Skeletal muscle cell (primary cell): ENCODE measurements at places on chromosomes 13 and 19.

- no peak for DNase-seq
These were observed 4.9 kb upstream of the PDE4C start for GRCh38 chr19:18230941-18231734.

DNA sequence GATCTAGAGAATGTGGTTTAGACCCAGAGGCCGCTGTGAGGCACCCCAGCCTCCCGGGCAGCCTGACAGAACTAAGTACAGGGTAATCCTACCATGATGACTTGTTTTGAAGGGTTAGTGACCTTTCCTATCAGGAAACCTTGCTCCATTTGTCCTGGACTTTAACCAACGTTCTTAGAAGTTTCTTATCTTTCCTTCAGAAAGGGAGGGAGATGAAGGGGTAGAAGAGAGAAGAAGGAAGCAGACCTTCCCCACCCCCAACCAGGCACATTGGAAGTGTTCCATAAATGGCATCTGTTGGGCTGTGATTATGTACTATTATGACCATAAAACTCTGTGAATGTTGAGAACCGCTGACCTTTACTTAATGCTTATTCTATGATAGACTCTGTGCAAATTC, 184.2 kb downstream of the OXGR1 start:
- DNase-seq: no peak

GRCh38 chr19:9847087-9847671, 12.1 kb downstream of the PIN1 start:
- peak; percentile 77 for DNase-seq

DNA sequence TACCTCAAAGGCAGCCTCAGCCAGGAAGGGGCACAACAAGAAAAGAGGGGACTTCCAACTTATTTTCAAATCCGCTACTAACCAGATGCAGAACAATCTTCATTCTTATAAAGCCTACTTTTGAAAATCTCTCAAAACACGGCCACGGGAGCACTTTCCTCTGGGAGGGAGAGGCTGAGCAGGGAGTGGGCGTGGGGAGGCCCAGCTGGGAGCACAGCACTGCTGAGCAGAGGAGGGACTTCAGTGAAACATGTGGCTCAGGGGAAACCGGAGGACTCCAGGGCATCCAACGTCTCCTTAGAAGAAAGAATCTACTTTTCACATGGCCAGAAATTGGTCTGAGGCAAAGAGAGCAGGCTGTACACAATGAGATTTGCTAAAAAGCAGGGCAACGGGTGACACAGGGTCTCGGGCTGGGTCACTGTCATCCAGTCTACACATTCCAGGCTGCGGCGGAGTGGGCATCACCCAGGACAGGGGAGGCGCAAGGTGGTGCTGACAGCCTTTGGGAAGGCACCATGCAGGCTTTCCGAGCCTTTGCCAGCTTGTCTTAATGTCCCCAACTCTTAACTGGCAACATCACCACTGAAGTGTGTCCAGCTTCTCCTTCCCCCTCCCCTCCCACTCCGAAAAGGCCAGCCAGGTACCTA, 117.1 kb downstream of the STK24 start:
- no peak for DNase-seq

GRCh38 chr13:27765650-27766049, 26.6 kb upstream of the GSX1 start:
- DNase-seq: no peak

- DNase-seq: no peak
These were observed 23.5 kb downstream of the COL5A3 start for GRCh38 chr19:9986787-9987281.

- peak; percentile 63 for DNase-seq
These were observed 20.7 kb downstream of the MIPEP start for GRCh38 chr13:23868521-23868920.

- no peak for DNase-seq
These were observed 71.4 kb downstream of the FREM2 start for GRCh38 chr13:38758277-38758676.

DNA sequence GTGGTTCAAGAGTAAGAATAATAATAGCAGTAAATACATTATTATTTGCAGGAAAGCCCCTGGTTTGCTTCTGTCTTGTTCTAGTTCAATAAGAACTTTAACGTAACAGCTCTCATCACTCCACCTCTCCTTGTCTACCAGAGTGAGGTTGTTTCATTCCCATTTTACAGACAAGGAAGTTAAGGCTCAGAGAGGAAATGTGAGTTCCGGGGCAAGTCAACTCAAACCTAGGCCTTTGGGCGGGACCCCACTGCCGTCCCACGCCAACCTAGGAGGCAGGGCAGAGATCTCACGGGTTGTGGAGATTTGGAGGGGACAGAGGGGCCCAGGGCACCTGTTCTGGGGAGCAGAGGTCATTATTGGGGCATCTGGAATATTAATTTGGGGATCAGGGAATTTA, 1.5 kb downstream of the MAP4K1 start:
- DNase-seq: no peak

DNA sequence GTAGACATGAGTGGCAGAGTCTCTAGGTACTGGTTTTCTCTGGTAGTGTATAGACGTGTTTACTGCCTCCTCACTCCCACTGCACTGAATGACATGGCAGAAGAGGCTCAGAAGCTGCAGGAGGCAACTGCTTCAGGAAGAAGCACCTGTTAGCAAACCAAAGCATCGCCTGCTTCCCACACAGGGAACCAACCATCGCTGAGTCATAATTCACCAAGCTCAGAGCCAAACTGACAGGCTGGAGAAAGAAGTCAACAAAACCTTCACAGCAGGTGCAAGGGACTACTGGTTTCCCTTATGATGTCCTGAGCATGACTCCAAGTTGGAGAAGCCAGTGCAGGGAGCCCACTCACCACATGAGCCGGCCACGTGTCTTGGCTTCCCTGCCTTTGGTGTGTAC, 69.8 kb downstream of the KCTD12 start:
- DNase-seq: no peak

GRCh38 chr13:108350579-108350978, 81.1 kb downstream of the TNFSF13B start:
- DNase-seq: no peak

DNA sequence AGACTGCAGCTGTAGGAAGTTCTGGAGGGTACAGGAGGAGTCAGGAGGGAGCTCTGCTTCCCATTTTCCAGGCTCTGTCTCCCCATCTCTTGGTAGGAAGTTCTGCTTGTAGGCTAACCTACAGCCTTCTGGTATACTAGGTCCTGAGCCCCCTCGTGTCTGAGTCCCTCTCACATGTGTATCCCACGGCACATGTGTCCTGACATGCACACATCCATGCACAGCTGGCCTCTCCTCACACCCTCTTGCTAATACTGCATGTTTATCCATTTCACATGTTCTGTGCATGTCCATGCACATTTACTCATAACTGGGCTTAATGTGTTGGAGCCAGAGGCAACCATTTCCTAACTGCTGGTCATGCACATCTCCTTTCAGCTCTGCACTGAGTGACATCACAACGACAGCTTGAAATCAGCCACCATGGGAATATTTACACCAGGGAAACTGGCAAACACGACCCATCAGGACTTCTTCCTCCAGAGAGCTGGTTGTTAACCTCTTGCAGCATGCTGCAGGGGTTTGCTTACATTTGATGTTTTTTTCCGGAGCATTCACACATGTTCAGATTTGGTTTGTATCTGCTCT, 3.0 kb downstream of the CD209 start:
- DNase-seq: no peak

GRCh38 chr19:2290441-2291184, 8.6 kb upstream of the PEAK3 start:
- no peak for DNase-seq

DNA sequence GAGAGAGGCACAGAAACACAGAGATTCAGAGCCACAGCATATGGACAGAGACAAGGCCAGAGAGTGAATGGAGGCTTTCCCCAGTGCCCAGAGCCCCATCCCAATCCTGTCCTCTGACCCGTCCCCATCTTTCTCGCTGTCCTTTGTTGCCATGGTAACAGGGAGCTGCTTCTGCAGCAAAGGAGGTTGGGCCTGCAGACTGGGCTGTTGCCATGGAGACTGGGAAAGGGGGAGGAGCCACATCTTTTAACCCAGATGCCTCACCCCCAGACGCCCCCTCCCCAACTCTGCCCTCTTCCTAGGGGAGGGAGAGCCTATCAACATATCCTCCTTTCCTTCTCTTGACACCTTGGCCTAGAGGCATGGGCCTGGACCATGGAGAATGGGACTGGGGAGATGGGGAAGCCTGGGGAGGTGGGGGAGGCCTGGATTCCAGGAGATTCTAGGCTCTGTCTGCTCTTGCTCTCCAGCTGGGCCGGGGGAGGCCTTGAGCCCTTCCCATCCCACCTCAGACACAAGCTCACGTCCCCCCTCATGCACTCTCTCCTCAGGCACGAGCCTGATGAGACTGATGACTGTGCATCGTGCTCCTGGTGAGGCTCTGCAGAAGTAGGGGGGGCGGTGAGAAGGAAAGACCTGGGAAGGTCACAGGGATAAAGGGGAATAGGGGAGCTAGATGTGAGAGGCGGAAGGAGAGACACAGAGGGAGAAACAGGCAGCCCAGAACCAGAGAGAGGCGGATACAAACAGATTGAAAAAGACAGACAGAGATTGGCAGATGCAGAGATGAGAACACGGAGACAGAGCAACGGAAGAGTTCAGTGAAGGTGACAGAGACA, 2.1 kb upstream of the ATP1A3 start:
- DNase-seq: no peak

- DNase-seq: no peak
These were observed 31.5 kb downstream of the CCDC8 start for GRCh38 chr19:46381756-46382345.

DNA sequence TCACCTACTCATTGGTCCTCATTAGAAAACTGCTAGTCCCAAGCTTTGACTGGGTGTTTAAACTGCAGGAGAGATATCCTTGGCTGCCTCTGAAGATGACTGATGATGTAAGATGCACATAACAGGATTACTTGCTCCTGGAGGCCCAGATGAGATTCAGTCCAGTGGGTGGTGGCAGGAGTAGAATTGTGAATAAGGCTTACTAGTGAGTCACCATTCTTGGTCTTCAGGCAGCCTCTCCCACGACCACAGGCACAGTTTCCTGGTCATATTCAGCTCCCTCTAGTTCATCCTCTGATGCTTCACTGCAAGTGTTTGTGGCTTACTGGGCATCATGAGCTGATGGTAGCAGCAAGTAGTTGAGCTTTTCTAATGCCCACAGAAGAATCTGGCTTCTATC, 12.1 kb downstream of the SERTM1 start:
- DNase-seq: peak; percentile 46

GRCh38 chr13:97124915-97125809, 97.0 kb upstream of the MBNL2 start:
- DNase-seq: peak; percentile 95

DNA sequence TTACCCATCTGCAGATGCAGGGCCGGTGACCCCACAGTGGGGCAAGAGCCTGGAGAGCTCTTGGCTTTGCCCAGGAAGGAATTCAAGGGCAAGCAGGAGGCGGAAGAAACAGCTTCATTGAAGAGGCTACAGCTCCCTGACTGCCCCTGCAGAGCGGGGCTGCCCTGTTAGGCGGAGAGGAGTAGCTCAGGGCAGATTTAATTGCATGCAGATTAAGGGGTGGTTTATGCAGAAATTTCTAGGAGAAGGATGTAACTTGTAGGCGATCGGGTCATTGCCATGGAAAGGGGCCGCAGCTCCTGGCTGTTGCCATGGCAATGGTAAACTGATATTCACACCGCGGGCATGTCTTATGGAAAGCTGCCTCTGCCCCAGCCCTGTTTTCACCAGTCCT, 94.1 kb downstream of the ATP11A start:
- DNase-seq: no peak

DNA sequence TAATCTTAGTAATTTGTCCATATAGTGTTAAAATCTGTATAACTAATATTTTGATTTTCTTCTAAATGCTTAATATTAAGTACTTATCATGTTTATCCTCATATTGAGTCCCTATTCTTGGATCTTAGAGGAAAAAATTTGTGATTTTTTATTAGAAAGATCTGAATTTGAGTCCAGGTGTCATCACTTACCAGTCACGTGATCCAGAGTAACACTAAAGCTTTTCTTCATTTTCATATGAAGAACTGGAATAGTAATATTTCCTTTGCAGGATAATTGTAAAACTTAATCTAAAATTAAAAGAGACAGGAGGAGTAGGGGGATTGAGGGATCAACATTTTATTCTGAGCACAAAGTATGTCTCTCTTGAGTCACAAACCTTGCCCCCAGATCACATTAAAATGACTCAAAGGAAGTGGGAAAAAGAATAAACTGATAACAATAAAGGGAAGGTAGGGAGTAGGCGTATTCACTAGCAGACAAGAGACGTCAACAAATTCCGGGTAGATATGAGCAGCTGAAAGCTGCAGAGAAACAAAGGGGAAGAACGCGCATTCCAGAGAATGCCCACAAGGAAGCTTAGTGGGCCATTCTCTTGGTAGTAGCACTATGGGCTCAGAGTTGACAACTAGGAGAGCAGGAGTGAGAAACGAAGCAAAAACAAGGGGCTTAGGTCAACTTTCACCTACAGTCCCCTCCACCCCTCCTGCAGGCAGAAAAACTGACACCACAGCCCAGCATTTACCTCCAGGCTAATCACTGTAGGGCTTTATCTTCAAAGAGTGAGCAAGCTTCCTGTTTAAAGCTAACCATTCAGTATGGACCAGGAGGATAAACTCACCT, 123.1 kb downstream of the SPRY2 start:
- no peak for DNase-seq

DNA sequence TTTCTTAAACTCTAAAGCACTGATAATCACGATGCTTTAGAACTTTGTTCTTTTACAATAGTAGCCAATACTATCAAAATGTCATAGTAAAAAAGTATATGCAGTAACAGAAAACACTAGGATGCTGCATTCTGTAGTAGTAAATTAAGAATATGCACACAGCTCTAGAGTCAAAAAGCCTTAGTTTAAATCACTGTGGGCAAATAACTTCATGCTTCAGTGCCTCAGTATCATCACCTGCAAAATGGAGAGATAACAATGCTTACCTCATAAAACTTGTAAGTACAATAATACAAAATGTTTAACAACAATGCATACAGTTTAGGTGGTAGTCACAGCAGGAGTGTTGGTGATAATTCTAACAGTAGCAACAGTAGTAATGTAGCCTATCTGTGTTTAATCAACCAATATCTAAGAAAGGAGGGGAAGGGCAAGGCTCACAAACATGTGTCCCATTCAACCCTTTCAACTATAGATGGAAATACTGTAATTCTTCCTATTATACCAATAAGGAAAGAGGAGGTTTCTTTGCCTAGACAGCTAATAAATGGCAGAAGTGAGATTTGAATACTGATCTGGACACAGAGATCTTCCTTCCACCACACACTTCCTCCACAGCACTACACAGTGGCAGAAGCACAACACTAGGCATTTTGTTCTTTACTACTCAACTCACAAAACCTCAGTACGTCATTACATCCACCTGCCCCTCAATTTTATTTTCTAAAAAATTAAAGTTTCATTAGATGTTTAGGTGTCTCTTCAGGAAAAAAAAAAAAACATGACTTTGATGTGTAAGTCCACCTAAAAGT, 4.6 kb downstream of the RBM26 start:
- DNase-seq: no peak

GRCh38 chr19:51691074-51691583, 2.0 kb upstream of the SPACA6 start:
- DNase-seq: peak; percentile 37

- no peak for DNase-seq
These were observed 96.1 kb downstream of the MYO16 start for GRCh38 chr13:108725471-108725870.

GRCh38 chr19:35247526-35248309, 1.1 kb upstream of the LSR start:
- DNase-seq: no peak
